ENCODE measurements at places on chromosomes 3 and 15.

DNA sequence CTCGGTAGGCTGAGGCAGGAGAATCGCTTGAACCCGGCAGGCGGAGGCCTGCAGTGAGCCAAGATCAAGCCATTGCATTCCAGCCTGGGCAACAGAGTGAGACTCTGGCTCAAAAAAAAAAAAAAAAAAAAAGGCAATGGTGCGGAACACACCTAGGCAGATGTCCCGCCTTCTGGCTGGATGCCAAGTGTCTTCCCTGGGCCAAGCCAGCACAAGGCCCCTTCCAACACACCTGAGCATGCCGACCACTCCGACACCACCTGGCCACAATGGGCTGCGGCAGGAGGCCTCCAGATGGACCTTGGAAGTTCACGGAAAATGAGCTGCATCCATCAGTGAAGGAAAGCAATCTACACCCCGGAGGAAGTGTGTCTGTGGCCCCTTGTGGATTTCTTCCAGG lies 19.0 kb downstream of the NUP210 start:
- no peak for DNase-seq

- no peak for DNase-seq
Measured at GRCh38 chr3:166734734-166735133, 645.4 kb downstream of the ZBBX start.

- DNase-seq: no peak
Measured at GRCh38 chr15:40302981-40303380, 4.8 kb downstream of the PLCB2 start.

DNA sequence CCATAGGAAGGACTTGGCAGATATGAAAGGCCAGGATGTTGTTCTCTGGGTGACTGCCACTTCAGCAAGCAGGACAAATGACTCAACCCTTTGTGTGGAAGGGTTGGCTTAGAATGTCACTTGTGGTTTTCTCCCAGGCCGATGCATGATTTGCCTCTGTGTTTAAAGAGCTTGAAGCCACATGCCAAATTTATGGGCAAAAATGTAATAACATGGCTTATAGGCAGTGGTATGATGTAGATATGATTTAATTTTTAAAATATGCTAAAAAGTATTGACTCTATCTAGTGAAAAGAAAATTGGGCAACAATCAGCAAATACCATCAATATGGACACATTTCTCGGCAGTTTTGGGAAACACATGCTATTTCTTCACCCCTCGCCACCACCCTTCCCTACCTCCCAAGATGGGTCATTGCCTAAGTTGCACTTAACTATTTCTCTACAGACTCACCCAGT lies 114.6 kb downstream of the CYP19A1 start:
- DNase-seq: no peak

DNA sequence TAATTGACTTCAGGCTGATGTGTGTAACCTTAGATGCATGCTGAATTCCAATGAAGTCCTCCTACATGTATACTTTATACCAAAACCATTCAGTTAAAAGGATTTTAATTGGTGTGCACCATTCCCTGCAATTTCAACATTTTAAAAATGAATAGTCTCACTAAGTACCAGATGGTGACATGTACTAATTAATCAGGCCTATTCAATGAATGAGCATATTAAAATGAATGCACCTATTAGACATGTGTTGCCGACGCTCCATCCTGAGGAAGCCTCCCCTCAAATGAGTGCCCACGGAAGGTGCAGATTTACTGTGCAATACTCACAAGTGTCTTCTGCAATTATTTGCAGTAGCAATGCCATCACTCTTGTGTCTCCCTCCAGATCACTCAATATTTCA lies 124.7 kb upstream of the TSPAN3 start:
- DNase-seq: no peak

- DNase-seq: no peak
Measured at GRCh38 chr3:124588036-124588435, 142.2 kb upstream of the UMPS start.

DNA sequence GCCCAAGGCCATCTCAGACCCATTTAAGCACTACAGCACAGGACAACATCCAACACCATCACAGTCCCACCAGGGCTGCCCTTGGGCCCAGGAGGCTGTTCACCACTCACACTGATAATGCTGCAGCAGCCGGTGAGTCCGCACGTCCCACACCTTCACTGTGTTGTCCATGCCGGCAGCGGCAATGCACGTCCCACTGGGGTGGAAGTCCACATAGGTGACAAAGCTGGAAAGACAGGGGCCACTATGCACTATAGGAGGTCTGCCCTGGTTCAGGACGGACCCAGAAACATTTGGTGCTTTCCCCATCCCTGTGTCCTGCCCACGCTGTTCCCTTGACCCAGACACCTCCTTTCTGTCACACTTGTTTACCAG lies 8.5 kb downstream of the POC1A start:
- no peak for DNase-seq

DNA sequence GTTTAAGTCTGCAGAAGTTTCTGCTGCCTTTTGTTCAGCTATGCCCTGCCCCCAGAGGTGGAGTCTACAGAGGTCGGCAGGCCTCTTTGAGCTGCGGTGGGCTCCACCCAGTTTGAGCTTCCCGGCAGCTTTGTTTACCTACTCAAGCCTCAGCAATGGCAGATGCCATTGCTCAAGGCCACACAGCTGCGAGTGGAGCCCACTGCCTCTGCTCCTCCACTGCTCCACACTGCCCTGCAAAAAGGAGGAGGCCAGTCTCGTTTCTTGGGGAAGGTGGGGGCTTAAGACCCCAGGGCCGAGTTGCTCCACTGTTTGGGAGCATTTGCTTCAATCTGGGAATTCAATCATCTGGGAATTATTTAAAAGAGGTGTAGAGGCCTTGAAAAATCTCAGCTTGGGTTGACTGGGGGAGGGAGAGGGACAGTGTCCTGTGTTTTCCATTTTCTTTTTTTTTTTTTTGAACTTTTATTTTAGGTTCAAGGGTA lies 144.6 kb upstream of the MEF2A start:
- DNase-seq: no peak

- DNase-seq: peak; percentile 19
Measured at GRCh38 chr3:42511736-42512135, 9.3 kb downstream of the VIPR1 start.

DNA sequence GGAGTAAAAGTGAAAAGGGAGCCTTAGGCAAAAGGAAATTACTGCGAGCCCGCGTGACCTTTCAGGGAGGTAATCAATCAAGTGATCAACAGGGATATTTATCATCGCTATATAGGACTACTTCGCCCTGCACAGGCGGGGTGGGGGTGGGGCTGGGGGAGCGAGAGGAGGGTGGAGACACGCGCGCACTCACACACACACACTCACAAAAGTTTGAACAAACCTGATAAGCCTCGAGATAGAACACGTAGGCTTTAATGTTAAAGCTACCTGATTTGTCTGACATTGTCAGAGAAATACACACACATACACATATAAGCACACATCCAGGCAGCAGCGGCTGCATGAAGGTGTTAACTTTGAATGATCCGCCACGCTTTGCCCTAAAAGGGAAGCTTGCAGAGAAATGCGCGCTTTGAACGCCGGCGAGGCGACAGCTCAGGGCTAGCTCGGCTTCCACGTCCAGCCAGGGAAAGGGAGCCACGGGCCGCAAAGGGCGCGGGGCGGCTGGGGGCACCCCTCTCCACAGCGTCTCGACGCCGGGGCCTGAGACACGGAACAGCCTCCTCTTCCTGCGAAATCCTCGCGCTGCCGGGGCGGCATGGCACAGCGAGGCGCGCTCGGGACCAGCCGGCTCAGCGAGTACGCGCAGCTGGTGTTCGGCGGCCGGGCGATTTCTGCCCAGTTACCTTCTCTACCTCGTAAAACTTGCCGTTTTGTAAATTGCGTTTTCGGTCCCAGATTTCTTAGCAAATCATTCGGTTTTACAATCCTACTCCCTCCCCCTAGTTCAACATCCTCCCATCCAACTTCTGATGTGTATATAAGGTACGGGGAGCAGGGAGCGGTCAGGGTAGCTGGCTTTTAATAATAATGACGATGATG lies 4.8 kb upstream of the MECOM start:
- DNase-seq: no peak

GRCh38 chr3:105367063-105367405 lies 325 bp downstream of the ALCAM start:
- DNase-seq: no peak

- no peak for DNase-seq
Measured at GRCh38 chr3:141218926-141219325, 12.7 kb upstream of the PXYLP1 start.

- no peak for DNase-seq
Measured at GRCh38 chr3:4523710-4524698, 30.9 kb downstream of the ITPR1 start.

DNA sequence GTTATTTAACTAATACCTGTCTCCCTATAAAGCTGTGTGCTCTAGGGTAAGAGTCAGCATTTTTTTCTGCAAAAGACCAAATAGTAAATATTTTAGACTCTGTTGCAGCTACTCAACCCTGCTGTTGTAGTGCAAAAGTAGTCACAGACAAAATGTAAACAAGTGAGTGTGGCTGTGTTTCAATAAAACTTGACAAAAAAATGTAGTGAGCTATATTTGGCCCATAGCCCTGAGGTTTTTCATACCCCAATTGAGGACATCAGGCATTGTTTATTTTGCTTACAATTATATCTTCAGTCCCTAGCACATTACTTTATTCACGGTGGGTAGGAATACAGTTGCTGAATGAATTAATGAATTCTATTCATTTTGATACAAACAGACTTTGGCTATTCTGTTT lies 58.7 kb upstream of the TBC1D5 start:
- no peak for DNase-seq

GRCh38 chr3:31249545-31249944 lies 283.2 kb upstream of the STT3B start:
- no peak for DNase-seq

DNA sequence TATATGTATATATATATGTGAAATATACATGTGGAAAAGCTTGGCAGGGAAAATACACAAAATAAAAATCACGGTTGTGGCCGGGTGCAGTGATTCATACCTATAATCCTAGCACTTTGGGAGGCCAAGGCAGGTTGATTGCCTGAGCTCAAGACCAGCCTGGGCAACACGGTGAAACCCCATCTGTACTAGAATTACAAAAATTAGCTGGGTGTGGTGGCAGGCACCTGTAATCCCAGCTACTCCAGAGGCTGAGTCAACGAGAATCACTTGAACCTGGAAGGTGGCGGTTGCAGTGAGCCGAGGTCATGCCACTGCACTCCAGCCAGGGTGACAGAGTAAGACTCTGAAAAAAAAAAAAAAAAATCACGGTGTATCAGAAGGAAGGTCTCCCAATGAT lies 20.8 kb upstream of the ARHGEF3 start:
- DNase-seq: no peak

DNA sequence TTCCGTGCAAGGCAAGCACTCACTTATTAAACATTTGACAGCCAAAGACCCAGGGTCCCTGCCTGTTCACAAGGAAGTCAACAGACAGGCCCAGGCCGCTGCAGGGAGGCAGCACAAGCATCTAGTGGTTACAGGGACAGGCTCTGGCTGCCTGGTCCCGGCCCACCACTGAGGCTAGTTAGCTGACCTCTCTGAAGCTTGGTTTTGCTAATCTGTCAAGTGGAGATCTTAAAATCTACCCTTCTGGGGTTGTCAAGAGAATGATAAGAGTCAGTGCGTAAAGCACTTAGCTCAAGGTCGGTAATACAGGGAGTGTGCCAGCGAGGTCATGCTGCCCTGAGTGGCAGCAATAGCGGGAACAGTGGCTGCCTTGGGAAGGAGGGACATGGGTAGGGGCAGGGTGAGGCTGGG lies 6.0 kb downstream of the GNB5 start:
- no peak for DNase-seq

GRCh38 chr3:158443632-158444031 lies 127.4 kb upstream of the MLF1 start:
- DNase-seq: no peak

DNA sequence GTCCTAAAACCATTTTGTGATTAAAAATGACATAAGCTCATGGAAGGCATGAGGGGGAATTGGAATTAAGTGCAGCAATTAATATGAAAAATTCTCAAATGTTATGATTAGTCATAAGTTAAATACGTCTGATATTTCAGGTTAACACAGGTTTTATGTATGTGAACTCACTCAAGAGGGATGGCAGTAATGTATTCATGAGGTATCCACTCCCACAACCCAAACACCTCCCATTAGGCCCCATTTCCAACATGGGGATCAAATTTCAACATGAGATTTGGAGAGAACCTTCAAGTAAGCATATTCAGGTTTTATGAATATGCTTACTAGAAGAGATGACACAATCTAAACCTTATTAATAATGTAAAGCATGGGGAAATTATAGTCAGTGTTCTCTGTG lies 41.6 kb upstream of the IL20RB start:
- DNase-seq: no peak

DNA sequence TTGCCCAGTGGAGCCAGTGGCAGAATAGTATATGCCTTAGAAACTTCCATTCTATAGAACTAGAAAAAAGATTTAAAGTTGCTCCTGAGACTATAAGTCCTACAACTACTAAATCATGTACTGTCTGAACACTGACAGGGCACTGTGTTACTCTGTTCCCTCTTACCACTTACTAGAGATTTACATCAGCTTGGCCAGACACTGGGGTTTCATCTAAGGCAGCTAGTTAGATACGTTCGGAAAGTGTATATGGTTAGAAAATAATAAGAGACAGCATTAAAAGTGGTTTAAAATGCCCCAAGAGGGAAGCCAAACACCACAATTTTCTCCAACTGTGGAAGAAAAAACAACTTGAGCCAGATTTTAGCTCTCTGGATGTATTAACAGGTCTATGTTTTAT lies 97.1 kb downstream of the FBN1 start:
- no peak for DNase-seq

- DNase-seq: no peak
Measured at GRCh38 chr15:67174446-67174845, 80.0 kb downstream of the AAGAB start.

GRCh38 chr15:72231833-72232478 lies 966 bp upstream of the PKM start:
- no peak for DNase-seq

GRCh38 chr15:40769274-40770146 lies at the start of gene C15orf62:
Gene C15orf62 (plus strand): TSS chr15:40769980. CDS start chr15:40770496, 516 bp downstream.
- no peak for DNase-seq

DNA sequence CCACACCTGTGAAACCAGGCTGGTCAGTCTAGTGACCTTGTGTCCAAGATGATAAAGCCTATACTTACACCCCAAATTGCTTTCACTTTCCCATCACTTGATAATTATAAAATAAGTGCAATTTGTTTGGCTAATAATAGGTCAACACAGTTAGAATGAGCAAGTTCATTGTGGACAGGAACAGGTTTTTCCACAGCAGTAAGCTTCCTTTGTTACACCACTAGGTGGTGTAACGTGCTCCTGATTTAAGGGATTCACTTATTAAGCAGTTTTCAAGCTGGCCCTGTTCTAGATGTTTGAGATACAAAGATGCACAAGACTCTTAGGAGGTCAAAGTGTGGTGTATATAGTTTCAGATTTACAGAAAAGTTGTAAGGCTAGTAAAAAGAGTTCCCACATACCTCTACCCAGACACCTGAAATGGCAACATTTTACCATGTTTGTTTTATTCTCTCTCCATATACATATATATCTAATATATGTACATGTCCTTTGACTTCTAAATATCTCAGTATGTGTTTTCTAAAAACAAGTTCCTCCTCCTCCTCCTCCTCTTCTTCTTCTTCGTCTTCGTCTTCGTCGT lies 6.8 kb upstream of the MFSD1 start:
- peak; percentile 71 for DNase-seq

GRCh38 chr3:104908761-104909160 lies 457.9 kb upstream of the ALCAM start:
- no peak for DNase-seq
